D721Med (cell line): ENCODE measurements at places on chromosomes 1 and 21.
A peak's percentile ranks its signal among the peaks of the same experiment; 100 is the strongest.

DNA sequence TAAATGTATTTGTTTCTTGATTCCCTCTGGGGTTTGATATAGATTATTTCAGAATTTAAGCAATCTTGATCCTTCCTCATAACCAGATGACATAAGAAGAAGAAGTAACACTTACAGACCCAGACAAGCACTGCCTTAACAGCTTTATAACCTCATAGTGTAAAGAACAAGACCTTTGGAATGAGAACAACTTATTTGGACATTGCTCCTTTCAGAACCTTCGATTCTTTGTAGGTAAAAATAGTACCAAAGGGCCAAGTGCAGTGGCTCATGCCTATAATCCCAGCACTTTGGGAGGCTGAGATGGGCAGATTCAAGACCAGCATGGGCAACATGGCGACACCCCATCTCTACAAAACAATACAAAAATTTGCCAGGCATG, 15.0 kb downstream of the TM2D1 start:
- no peak for DNase-seq

- DNase-seq, result peak; percentile 86
Observed at GRCh38 chr1:3856923-3857790, at the start of the genes CEP104 and DFFB. TSS of gene CEP104 (minus strand) at chr1:3857211. CDS start at chr1:3852407, 4,804 bp downstream. TSS of gene DFFB (plus strand) at chr1:3857476. CDS start at chr1:3857604, 128 bp downstream.

- no peak for DNase-seq
Observed at GRCh38 chr1:8632102-8632501, 185.3 kb downstream of the RERE start.

DNA sequence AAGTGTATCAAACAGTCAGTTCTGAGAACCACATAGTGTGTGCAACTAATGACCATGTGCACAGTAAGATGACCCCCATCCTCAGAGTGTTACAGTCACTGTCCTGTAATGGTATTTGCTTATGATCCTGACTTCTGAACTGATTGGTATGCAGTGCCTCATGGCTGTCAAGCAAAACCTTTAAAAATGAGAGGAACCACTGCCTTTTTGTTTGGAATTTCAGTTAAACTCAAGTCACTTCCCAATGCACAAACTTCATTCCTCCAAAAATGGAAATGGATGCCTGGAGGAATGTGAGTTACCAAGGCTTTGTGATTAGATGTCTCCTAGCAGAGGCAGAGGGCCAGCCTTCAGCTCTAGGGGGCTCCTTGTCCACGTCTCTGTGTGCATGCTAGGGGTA, 10.5 kb downstream of the C1orf198 start:
- no peak for DNase-seq

DNA sequence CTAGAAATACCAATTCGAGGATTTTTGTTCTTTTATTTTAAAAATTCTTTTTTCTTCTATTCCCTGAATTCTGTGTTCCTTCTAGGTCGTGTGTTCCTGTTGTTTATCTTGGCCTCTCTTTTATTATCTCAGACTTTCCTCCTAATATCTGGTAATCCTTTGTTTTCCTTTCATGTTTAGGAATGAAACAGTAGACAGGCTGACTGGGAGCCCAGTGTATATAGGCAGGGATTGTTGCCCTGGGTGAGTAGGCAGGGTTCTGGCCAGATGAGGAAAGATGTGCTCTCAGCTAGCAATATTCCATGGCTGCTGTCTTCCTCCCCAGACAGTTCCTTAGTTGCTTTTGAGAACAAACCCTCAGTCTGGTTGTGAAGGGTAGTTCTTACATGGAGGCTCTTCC, 161.8 kb upstream of the PDE4B start:
- no peak for DNase-seq

GRCh38 chr1:177600936-177601335, 368.9 kb downstream of the SEC16B start:
- no peak for DNase-seq

DNA sequence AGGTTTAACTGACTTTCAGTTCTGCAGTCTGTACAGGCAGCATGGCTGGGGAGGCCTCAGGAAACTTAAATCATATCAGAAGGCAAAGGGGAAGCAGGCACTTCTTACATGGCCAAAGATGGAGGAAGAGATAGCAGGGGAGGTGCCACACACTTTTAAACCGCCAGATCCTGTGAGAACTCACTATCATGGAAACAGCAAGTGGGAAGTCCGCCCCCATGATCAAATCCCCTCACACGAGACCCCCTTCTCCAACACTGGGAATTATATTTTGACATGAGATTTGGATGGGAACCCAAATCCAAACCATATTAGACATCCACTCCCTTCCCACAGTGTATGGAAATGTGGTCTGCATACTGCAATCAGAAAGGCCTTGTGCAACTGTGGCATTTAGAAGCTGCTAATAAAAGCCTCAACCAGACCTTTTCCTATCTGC, 148.2 kb downstream of the FCRL5 start:
- DNase-seq, result no peak

DNA sequence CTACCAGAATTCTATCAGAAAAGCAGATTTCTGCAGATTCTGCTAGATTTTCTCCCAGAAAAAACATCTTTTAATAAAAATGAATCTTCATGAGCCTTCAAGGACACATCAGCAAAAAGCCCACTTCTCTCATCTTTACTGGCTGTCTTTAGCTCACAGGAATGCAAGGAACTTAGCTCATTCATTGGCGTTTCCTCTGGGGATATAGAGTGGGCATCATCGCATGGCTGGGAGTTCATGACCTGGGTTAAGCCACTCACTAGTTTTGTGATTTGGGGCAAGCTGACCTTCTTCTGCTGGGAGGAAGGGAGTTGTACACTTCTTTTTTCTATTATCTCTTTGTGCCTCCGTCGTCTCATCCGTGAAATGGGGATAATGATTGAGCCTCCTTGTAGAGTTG, 149.7 kb downstream of the KAZN start:
- no peak for DNase-seq

DNA sequence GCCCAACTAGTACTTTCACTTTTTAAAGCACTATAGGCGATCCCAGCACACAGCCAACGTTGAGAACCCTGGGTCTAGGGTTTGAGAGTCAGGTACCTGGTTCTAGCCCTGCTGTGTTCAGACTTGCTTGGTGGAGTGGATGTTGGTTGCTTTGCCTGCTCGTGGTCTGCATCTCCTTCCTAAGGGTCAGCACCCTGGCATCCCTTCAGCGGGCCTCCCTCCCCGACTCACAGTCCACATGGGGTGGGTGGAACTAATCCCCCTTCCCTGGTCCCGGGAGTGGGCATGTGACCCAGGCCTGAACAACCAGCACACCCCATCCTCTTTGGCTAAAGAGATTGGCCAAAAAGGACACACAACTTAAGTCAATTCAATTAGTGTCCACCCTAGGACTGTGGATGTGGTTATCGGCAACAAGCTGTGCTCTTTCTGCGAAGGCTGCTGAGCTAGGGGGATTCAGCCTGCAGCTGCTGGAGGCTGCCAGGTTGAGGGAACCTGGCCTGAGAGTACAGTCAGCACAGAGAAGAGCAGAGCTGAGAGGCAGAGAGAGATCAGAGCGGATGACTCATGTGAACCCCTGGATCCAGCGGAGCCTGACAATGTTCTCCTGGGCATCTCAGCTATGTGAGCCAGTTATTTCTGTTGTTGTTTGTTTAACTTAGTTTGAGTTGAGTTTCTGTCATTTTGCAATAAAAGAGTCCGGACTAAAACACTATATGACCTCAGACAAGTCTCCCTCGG, 138.9 kb downstream of the ACTL8 start:
- DNase-seq, result no peak

GRCh38 chr1:205077934-205078311, 6.3 kb downstream of the TMEM81 start:
- no peak for DNase-seq

DNA sequence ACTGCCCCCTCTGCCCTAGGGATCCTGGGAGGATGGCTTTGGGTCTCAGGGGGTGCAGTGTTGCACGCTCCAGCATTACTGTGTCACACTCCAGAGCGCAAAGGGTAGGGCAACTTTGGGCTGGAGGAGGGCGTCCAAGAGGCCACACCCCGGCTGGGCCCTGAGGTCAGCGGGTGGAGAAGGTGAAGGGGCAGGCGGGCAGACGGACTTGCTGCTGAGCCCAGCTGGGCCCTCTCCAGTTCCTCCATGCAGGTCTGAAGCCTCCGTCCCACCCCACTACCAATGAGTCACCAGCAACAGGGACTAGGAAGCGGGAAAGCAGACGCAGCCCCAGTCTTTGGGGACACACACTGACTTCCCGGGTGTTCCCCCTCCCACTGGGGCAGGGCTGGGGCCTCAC, 116.0 kb downstream of the CASZ1 start:
- DNase-seq, result no peak

DNA sequence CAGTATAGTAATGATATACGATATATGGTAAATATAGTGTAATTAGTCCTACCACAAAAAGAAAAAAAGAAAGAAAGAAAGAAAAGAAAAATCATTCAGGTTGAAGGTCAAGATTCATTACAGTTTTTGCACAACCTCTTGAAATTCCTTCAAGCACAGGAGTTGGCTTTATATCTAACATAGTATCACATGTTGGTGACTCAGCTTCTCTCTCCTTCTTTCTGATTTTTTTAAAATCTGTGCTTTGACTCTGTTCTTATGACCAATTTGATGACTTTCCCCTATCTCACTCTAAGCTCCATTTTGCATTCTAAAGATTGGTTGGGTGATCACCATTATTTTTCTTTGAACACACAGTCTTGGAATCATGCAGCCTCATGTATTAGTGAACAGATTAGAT, 148.2 kb upstream of the COL11A1 start:
- no peak for DNase-seq

- DNase-seq, result no peak
Observed at GRCh38 chr1:156951371-156951770, 30.9 kb downstream of the LRRC71 start.

GRCh38 chr1:224615861-224616755, at the start of gene CNIH3:
TSS of gene CNIH3 (plus strand) at chr1:224616317. CDS start at chr1:224617175, 858 bp downstream.
- no peak for DNase-seq

DNA sequence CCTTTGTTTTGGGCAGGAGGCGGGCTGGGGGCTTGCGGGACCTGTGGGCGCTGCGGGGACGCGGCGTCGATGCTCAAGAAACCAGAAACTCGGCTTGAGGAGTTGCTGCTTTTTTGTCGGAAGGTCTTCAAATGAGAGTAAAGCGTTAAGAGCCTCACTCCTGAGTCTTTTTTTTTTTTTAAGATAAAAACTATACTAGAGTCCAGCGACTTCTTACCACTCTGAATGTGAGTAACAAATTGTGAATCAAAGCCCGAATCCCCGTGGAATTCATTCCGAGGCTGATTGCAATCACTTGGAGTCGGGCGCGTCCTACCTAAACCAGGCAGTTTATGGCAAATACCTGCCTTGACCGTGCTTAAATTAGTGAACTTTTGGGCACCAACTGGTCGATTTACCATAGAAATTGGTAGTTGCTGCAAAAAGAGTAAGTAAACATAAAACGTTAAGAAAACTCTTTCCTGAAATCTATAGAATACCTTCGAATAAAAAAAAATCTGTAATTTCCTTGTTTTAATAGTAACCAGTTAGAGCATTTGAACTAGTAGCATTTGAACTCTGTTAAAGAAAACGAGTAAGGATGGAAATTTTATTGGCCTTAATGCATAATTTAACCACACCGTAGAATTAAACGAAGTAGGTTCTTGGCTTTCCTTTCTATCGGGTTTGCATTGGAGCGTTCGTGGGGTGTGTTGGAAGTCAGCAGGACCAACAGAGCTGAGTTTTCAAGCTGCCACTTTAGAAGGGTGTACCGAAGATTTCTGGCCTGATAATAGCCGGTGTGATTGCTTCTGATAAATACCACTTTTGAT, 769 bp downstream of the GPSM2 start:
- DNase-seq, result no peak

DNA sequence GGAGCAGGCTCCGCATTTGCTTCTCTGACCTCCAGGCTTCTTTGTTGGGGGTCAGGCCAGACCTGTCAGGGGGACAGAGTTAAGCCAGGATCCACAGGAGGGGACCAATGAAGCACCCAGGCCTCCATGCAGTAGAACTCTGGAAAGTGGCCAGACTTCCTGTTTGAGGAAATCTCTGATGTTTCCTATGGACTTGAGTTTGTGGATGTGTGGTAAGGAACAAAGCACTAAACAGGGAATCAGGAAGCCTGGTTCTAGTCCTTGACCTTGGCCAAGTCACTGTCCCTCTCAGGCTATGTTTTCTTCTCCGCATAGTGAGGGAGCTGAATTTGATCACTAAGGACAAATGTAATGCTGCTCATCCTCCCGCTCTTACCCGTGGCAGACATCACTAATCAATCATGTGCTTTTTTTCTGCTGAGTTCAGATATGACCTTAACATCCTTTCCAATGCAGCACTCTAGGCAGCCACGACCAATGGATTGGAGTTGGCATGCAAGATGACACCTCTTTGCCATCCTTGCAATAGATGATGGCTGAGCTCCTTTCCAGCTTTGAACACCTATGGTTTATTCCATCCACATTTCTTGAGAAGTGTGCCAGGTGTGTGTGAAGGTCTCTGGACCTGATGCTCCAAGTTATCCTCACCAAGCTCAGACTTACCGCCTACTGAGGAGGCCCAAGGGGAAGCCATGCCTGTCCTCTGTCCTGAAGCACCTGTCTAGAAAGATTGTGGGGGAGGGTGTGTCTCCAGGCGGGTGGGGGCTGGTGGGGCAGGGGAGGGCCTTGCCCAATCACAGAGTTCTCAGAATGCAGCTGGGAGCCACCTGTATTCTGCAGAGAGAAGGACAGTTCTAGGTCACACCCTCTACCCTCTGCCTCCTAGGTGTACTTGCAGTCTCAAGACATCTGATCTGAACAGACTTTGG, 9.9 kb downstream of the SH2D2A start:
- no peak for DNase-seq
